ENCODE measurements at places on chromosomes 6 and 20. TPM values are rescaled to one million over a fixed set of nuclear protein-coding genes. Genes with fewer than 3 reads are reported as not detected.

The ELOVL2 gene
- total RNA-seq: 55.4 TPM

The GHRH gene
- not detected for total RNA-seq

The GATA5 gene
- not detected for total RNA-seq

The GGT7 gene
- 13.5 TPM for total RNA-seq

The PAQR8 gene
- 12.6 TPM for total RNA-seq

The NNAT gene
- total RNA-seq: 367 TPM

The PRND gene
- 2.0 TPM for total RNA-seq

The SRXN1 gene
- 12.6 TPM for total RNA-seq

The BPIFB3 gene
- total RNA-seq: not detected

The NUS1 gene
- 34.6 TPM for total RNA-seq

The GPR6 gene
- total RNA-seq: 7.3 TPM

The CPNE1 gene
- total RNA-seq: 55.4 TPM

The MACROD2 gene
- 47.7 TPM for total RNA-seq

The TGIF2 gene
- 4.9 TPM for total RNA-seq

The ME1 gene
- 2.9 TPM for total RNA-seq
